Activated CD4-positive, alpha-beta T cell treated with anti-CD3 and anti-CD28 coated beads, Interleukin-2, amount 10 ng/mL, durations not matched to agents 24 days and 14 days (primary cell): ENCODE measurements at places on chromosomes 13 and 19. TPM values are rescaled to one million over a fixed set of nuclear protein-coding genes. Genes with fewer than 3 reads are reported as not detected.

LILRA5 gene
- total RNA-seq, result not detected in 2 replicates

ZSWIM4 gene
- total RNA-seq, result 7.3 and 7.5 TPM in 2 replicates

NPAS1 gene
- 0.21 and 0.47 TPM in 2 replicates for total RNA-seq

SLC17A7 gene
- 0.12 and 0.54 TPM in 2 replicates for total RNA-seq

POLR2E gene
- total RNA-seq, result 273 and 274 TPM in 2 replicates

CEACAM3 gene
- total RNA-seq, result not detected in 2 replicates

SMIM44 gene
- not detected in 2 replicates for total RNA-seq

ZNF544 gene
- 52.9 and 55.5 TPM in 2 replicates for total RNA-seq

CERS1 gene
- total RNA-seq, result 0.14 and 0.23 TPM in 2 replicates

DNA sequence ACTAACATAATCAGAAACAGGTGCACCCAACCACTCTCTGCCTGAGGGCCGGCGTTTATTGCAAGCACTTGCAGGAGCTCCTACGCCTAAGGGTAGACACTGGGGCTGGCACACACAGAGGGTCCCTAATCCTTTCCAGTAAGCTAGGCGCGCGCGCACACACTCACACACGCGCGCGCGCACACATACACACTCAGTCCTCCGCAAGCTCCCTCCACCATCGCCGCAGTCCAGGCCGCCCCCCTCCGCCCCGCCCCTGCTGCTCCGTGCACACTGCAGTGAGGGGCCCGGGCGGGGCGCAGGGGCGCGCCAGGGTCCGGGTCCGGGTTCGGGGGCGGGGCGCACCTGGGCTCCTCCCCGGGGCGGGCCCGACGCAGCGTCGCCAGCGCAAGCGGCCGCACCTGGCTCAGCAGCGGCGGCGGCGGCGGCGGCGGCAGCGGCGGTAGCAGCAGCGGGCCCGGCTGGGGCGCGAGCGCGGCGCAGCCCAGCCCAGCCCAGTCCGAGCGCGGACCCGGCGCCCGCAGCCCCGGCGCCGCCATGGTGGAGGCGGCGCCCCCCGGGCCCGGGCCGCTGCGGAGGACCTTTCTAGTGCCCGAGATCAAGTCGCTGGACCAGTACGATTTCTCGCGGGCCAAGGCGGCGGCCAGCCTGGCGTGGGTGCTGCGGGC, at the start of gene CAMSAP3:
Gene CAMSAP3 (plus strand): TSS at position 398 of the 668 bp plus-strand sequence. CDS start 140 bp downstream, at position 538.
- no peaks in the 10 kb centered on the region for H3K36me3 ChIP-seq
- peak within 1 kb of the TSS; percentile 62 for H3K4me3 ChIP-seq
- peaks cover 4% of the 10 kb centered on the region for H3K4me1 ChIP-seq
- H3K27ac ChIP-seq, result no peak within 1 kb of the TSS
- peak; percentile 82 for DNase-seq
- H3K27me3 ChIP-seq, result peaks cover 40% of the 10 kb centered on the region

DNA sequence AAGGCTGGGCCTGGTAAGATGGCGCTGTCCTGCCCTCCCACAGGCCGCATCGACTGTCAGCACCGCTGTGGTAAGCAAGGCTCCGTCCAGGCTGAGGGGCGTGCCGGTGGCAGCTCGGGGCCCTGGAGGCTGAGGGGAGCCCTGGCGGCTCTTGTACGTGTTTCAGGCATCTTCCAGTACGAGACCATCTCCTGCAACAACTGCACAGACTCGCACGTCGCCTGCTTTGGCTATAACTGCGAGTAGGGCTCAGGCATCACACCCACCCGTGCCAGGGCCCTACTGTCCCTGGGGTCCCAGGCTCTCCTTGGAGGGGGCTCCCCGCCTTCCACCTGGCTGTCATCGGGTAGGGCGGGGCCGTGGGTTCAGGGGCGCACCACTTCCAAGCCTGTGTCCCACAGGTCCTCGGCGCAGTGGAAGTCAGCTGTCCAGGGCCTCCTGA, 1.2 kb downstream of the IZUMO4 start:
- no peaks in the 10 kb centered on the region for H3K27me3 ChIP-seq
- H3K4me1 ChIP-seq, result peaks cover 23% of the 10 kb centered on the region
- peaks cover 28% of the 10 kb centered on the region for H3K36me3 ChIP-seq
- peak overlapping the region; percentile 89 for H3K4me3 ChIP-seq

DNA sequence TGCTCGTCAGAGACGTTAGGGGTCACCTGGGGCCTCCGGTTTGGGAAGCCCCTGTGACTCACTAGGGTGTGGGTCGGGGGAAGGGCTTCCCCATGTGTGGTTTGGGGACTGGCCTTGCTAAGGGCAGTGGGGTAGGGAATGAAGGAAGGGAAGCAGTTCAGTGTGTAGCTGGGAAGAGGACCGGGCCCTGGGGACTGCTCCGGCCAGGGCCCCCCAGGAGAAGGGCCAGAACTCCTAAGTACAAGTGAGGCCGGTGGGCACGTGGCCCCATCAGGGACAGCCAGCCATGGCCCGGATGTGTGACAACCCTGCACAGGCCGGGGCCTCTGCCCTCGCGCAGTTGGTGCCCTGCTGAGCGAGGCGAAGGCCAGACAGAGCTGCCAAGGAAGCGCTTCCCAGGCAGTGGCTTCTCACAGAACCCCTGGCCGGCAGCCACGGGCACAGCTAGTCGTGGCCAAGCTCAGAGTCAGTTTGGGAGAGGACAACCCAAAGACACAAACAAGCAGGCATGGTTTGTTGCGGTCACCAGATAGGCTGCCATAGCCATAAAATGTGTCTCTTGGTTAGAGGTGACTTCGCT, 25.7 kb downstream of the TEX29 start:
- no peaks in the 10 kb centered on the region for H3K36me3 ChIP-seq
- H3K4me3 ChIP-seq, result no peak overlapping the region
- no peak overlapping the region for H3K27ac ChIP-seq

DNA sequence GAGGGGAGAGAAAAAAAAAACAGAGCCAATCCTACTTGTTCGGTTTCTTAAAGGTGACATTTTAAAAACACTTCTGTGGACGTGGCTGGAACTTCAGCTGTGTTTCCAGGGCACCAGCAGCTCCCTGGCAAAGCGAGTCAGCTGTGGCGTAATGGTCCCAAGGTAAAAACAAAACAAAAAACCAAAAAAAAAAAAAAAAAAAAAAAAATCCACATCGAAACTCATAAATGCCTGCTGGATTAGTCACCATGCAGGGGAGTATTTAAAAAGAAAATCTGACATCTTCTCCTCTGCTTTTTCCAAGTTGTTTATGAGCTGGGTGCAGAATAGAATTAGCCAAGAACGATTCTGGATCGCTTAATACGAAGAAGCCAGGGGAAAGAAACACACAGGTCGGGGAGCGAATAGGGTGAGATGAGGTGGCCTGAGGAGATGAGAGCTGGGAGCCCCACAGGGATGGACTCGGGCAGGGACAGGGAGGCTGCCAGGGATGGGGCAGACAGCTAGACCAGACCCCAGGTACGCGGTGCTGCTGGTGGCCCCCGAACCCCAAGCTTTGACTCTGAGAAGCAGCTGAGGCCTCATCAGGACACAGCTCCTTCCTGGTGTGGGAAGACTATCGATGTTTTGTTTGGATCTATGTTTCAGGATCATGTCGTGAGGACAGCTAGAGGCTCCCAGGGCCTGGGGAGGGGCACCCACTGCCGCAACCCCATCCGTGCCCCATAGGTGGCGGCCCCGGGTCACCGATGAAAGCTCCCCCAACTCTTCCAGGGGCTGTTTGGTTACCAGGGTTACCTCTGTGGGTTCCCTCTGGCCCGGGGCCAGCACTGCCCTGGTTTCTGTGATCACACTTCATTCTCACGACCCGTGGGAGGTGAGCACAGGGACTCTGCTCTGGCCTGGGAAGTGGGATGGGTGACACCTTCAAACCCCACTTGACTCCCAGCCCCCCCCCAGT, 3.1 kb upstream of the CTXN1 start:
- peak overlapping the region; percentile 68 for H3K27ac ChIP-seq
- H3K4me3 ChIP-seq, result no peak overlapping the region
- H3K36me3 ChIP-seq, result peaks cover 23% of the 10 kb centered on the region
- DNase-seq, result peak; percentile 88

- H3K36me3 ChIP-seq, result no peaks in the 10 kb centered on the region
- no peak overlapping the region for H3K27ac ChIP-seq
- no peaks in the 10 kb centered on the region for H3K4me1 ChIP-seq
- no peak for DNase-seq
- H3K27me3 ChIP-seq, result peaks cover 7% of the 10 kb centered on the region
Observed at GRCh38 chr13:33274264-33274663, 11.3 kb downstream of the STARD13 start.

DNA sequence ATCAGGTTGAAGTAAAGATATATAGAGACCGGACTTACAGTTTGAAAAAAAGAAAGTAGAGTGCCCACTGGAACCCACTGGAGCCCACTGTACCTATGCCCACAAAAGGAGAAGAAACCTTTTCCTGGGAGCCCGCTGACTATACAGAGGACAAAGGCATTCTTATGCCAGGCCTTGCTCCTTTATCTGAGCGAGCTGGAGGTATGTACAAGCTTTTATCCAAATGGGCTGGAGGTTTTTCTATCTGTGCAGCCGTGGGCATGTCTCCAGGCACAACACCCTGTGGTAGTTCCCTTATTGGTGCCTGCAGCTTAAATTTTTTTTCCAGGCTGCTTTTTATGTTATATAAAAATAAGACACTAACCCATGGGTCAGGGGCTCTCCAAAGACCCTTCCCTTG, 8.4 kb downstream of the ZNF234 start:
- H3K36me3 ChIP-seq, result peaks cover 83% of the 10 kb centered on the region
- no peak overlapping the region for H3K4me3 ChIP-seq
- no peak for DNase-seq
- H3K4me1 ChIP-seq, result no peaks in the 10 kb centered on the region

DNA sequence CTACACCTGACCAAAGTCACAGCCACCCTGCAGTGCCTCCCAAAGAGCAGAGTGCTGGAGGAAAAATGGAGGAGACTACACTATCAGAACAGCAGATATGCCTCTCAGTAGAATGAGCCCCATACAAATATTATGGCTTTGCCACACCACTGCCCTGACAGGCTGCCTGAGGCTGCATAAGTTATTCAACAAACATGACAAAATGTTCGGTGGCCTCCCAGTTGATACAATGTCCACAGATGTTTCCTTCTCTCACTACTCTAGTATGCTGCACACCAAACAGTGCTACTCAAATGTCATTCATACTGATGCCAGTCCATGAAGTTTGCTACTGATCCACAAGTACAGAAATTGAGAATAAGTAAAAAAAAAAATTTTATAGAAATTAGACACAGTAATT, 41.0 kb downstream of the N4BP2L2 start:
- H3K4me3 ChIP-seq, result no peak overlapping the region
- peaks cover 9% of the 10 kb centered on the region for H3K36me3 ChIP-seq
- no peak overlapping the region for H3K27ac ChIP-seq
- DNase-seq, result no peak

- H3K4me1 ChIP-seq, result peaks cover 16% of the 10 kb centered on the region
- H3K4me3 ChIP-seq, result peak overlapping the region; percentile 90
- peak overlapping the region; percentile 94 for H3K27ac ChIP-seq
Observed at GRCh38 chr19:14528419-14529253, 758 bp upstream of the TECR start.

- H3K4me1 ChIP-seq, result peaks cover 21% of the 10 kb centered on the region
- peaks cover 11% of the 10 kb centered on the region for H3K36me3 ChIP-seq
- no peaks in the 10 kb centered on the region for H3K27me3 ChIP-seq
- peak overlapping the region; percentile 75 for H3K27ac ChIP-seq
Observed at GRCh38 chr13:49110913-49111170, 109.3 kb upstream of the MLNR start.

GRCh38 chr19:51637362-51637978, 7.3 kb upstream of the SIGLEC5 start:
- no peaks in the 10 kb centered on the region for H3K4me1 ChIP-seq
- DNase-seq, result no peak
- peaks cover 32% of the 10 kb centered on the region for H3K27me3 ChIP-seq
- no peak overlapping the region for H3K27ac ChIP-seq
- H3K4me3 ChIP-seq, result no peak overlapping the region

- peaks cover 5% of the 10 kb centered on the region for H3K4me1 ChIP-seq
- no peak for DNase-seq
- no peak overlapping the region for H3K27ac ChIP-seq
- no peaks in the 10 kb centered on the region for H3K36me3 ChIP-seq
Observed at GRCh38 chr13:21243045-21243897, 66.8 kb downstream of the MRPL57 start.

DNA sequence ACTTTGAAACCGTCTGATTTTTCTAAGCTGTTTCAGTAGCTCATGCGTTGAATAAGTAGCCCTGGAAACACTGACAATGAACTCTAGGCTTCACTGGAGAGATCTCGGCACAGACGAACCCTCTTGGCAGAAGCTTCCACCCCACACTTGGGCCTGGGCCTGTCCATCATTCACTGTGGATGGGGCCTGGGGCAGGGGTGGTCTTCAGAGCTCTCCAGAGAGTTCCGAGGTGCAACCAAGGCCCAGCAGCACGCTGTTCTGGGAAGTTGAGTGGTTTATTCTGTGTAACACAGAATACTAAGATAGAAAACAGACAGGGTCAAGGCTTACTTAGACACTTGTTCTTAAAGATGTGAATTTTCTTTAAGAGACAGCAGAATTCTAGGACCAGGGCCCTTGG, 21.9 kb downstream of the NAXD start:
- no peak for DNase-seq
- H3K27me3 ChIP-seq, result no peaks in the 10 kb centered on the region
- no peak overlapping the region for H3K27ac ChIP-seq
- H3K4me3 ChIP-seq, result no peak overlapping the region
- H3K4me1 ChIP-seq, result no peaks in the 10 kb centered on the region

- peak overlapping the region; percentile 69 for H3K4me3 ChIP-seq
- H3K36me3 ChIP-seq, result peaks cover 6% of the 10 kb centered on the region
- no peaks in the 10 kb centered on the region for H3K27me3 ChIP-seq
Observed at GRCh38 chr19:4066176-4066606, 508 bp downstream of the ZBTB7A start.

- H3K27ac ChIP-seq, result no peak overlapping the region
- peaks cover 3% of the 10 kb centered on the region for H3K36me3 ChIP-seq
- no peak overlapping the region for H3K4me3 ChIP-seq
- H3K27me3 ChIP-seq, result peaks cover 26% of the 10 kb centered on the region
- no peak for DNase-seq
- H3K4me1 ChIP-seq, result peaks cover 9% of the 10 kb centered on the region
Observed at GRCh38 chr19:51566489-51567100, 4.5 kb upstream of the ZNF175 start.

DNA sequence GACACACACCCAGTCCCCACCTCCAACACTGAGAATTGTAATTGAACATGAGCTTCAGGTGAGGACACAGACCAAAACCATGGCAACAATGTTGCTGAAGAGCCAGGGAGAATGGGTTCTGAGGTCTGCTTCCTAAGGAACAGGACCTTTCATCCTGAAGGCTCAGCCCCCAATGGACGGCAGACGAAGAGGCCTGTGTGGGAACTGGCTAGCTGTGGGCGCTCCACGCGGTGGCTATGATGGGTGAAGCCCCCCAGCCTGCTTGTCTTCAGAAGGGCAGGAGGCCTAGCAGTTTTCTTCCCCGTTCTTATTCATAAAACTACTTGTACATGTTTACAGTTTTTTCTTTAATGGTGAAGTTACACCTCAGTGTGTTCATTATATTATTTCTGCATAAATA, 136.1 kb upstream of the SPACA7 start:
- no peaks in the 10 kb centered on the region for H3K4me1 ChIP-seq
- H3K27ac ChIP-seq, result no peak overlapping the region
- H3K36me3 ChIP-seq, result no peaks in the 10 kb centered on the region
- no peak for DNase-seq
- H3K4me3 ChIP-seq, result no peak overlapping the region

GRCh38 chr19:16325641-16326400, 1.2 kb downstream of the KLF2 start:
- peaks cover 41% of the 10 kb centered on the region for H3K4me1 ChIP-seq
- H3K4me3 ChIP-seq, result peak overlapping the region; percentile 87
- H3K27ac ChIP-seq, result peak overlapping the region; percentile 84
- peaks cover 35% of the 10 kb centered on the region for H3K27me3 ChIP-seq

GRCh38 chr19:46892252-46893179, 31.7 kb downstream of the ARHGAP35 start:
- no peak for DNase-seq
- H3K36me3 ChIP-seq, result peaks cover 1% of the 10 kb centered on the region
- no peak overlapping the region for H3K4me3 ChIP-seq

GRCh38 chr13:109724603-109725002, 61.8 kb downstream of the IRS2 start:
- no peak for DNase-seq
- no peak overlapping the region for H3K4me3 ChIP-seq
- H3K36me3 ChIP-seq, result no peaks in the 10 kb centered on the region
- no peaks in the 10 kb centered on the region for H3K4me1 ChIP-seq
